HepG2 (cell line): ENCODE measurements at places on chromosomes 13 and 19.

DNA sequence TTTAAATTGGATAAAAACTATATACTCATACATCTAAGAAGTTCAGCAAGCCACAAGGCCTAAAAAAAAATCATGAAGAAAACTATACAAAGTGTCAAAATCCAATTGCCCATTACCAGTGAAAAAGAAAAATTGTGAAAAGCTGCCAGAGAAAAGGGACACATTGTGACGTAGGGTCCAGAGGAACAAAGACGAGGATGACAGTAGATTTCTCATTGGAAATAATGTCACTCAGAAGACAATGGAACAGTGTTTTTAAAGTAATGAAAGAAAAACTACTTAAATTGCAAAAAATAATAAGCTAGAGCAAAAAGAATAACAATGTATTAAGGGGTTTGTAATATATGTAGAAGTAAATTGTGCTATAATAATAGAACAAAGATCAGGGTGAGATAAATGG is 195.2 kb downstream of the EFNB2 start:
- DNase-seq = no peak

GRCh38 chr13:28268800-28269223 is 130.5 kb downstream of the PAN3 start:
- DNase-seq = no peak

DNA sequence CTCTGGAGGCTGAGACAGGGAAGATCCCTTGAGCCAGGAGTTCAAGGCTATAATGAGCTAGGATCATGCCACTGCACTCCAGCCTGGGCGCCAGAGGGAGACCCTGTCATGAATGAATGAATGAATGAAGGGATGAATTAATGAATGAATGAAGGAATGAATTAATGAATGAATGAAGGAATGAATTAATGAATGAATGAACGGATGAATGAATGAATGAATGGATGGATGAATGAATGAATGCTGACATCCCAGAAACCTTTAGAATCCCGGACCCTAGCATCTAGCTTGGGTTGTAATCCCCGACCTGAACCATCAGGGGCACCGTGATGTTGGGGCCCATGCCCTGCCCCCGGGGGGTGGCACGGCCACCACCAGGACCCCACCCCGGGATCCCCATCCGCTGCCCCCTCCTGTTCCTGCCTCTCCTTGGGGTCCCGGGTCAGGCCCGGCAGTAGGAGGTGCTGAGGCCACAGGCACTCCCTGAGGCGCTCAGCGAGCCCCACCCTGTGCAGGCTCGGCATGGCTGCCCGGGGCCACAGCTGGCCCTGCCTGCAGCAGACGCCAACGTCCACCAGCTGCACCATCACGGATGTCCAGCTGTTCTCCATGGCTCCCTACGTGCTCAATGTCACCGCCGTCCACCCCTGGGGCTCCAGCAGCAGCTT is 3.4 kb downstream of the EBI3 start:
- no peak for DNase-seq

- DNase-seq = peak; percentile 30
These were observed 1.5 kb downstream of the RGCC start for GRCh38 chr13:41458761-41459431.

DNA sequence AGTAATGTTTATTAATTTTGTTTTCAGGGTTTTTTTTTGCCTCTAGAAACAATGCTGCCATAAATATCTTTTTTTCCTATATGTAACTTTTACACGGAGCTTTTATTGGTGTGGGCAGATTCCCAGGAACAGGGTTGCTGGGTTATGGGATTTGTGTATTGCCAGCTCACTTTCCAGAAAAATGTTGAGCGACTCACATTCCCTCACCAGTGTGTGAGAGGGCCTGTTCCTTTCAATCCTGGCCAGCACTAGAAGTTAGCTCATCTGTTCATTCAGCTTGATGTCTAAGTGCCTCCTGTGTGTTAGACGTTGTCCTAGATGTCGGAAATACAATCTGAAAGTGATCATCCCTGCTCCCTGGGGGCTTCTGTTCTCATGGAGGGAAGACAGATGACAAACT is 2.6 kb downstream of the ZNF71 start:
- DNase-seq = no peak

- peak; percentile 22 for DNase-seq
These were observed 3.8 kb upstream of the ZNF626 start for GRCh38 chr19:20664901-20665781.

- DNase-seq = peak; percentile 15
These were observed 416.2 kb downstream of the DIAPH3 start for GRCh38 chr13:59747529-59747928.

DNA sequence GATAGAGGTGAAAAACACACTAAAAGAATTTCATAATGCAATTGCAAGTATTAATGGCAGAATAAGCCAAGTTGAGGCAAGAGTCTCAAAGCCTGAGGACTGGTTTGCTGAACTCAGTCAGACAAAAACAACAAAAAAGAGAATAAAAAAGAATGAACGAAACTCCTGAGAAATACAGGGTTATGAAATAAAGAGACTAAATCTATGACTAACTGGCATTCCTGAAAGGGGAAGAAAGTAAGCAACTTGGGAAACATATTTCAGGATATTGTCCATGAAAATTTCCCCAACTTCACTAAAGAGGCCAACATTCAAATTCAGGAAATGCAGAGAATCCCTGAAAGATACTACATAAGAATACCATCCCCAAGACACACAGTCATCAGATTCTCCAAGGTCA is 47.8 kb downstream of the UBL3 start:
- no peak for DNase-seq
